GM12878 (cell line): ENCODE measurements at places on chromosomes 1 and 21. TPM values are rescaled to one million over a fixed set of nuclear protein-coding genes. Genes with fewer than 3 reads are reported as not detected.

TLR5 gene
- 1.2 and 1.4 TPM in 2 replicates for polyA plus RNA-seq

ANP32E gene
- 242 and 243 TPM in 2 replicates for polyA plus RNA-seq

DNA sequence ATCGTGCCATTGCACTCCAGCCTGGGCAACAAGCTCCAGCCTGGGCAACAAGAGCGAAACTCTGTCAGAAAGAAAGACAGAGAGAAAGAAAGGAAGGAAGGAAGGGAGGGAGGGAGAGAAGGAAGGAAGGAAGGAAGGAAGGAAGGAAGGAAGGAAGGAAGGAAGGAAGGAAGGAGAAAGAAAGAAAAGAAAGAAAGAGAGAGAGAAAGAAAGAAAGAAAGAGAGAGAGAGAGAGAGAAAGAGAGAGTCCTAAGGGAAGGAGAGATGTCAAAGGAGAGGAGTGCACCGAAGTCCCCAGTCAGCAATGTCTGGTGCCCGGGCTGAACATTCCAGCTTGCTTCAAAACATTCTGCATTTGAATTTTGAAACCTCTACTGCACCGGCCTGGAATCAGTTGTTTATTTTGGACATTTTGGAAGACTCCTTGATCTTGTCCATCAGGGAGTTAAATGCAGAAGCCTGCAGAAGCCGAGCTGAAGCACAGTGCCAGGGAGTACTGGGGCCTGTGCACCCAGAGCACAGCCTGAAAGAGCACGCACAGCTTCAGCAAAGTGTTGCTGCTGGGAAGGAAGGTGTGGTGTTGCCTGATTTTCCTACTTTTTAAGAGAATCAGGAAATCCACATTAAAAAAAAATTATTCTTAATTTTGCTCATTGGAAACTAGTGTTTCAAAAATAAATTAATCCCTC is 3.7 kb upstream of the IGSF3 start:
- H3K27me3 ChIP-seq = no peaks in the 10 kb centered on the region
- no peak overlapping the region for H3K27ac ChIP-seq
- no peaks in the 10 kb centered on the region for H3K4me1 ChIP-seq
- H3K36me3 ChIP-seq = no peaks in the 10 kb centered on the region

CLCA4 gene
- not detected in 2 replicates for polyA plus RNA-seq

AGRN gene
- 0.84 and 0.95 TPM in 2 replicates for polyA plus RNA-seq
